ENCODE measurements at places on chromosomes 1 and 21.

DNA sequence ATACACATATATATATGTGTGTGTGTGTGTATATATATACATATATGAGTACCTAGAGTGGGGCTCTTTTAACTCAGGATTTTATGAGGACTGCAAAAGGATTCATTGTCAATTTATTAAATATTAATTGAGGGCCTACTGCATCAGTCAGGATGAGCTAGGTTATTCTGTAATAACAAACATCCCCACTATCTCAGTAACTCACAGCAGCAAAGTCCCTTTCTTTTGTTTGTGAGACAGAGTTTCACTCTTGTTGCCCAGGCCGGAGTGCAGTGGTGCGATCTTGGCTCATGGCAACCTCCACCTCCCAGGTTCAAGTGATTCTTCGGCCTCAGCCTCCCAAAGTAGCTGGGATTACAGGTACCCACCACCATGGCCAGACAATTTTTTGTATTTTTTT is 63.8 kb upstream of the FAM20B start:
- no peak for DNase-seq

DNA sequence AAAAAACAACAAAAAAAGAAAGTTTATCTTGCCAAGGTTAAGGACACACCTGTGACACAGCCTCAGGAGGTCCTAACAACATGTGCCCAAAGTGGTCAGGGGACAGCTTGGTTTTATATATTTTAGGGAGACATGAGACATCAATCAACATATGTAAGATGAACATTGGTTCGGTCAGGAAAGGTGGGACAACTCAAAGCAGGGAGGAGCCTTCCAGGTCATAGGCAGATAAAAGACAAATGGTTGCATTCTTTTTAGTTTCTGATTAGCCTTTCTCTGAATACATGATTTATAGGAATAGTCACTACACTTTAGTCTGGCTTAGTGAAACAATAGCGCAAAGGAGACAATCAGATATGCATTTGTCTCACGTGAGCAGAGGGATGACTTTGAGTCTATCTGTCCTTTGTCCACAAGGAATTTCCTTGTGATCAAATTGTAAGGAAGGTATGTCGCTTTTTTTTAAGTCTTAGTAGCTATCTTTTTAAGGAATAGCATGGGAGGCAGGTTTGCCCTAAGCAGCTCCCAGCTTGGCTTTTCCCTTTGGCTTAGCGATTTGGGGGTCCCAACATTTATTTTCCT is 23.3 kb upstream of the OVAAL start:
- DNase-seq: no peak

DNA sequence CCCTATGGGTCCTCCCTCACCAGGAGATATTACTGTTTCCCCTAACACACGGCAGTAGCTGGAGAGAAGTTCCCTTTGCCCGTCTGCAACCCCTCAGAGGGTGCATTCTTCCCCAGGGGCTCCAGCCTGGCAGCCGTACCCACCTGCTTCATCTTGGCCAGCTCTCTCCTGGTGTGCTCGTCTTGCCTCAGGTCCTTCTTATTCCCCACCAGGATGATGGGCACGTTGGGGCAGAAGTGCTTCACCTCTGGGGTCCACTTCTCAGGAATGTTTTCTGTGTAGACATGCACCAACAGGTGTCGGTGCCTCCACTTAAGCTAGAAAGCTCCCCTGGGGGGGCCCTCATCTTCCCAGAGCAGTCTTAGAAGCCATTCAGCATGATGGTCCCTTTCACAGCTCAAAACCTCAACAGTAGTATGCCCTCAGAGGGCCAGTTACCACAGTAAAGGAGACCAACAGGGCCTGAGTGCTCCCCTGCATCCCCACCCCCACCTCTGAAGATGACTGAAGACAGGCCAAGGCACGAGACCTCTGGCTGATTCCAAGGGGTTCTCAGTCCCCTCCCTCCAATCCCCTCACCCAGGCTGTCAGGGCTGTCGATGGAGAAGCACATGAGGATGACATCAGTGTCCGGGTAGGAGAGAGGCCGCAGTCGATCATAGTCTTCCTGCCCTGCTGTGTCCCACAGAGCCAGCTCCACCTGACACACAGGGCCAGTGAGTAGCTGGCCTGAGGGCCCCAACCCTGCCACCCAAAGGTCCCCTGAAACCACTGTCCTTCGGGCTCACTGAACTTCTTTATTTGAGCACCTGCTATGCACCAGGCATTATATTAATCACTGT is 4.3 kb downstream of the RHOC start:
- DNase-seq: no peak

DNA sequence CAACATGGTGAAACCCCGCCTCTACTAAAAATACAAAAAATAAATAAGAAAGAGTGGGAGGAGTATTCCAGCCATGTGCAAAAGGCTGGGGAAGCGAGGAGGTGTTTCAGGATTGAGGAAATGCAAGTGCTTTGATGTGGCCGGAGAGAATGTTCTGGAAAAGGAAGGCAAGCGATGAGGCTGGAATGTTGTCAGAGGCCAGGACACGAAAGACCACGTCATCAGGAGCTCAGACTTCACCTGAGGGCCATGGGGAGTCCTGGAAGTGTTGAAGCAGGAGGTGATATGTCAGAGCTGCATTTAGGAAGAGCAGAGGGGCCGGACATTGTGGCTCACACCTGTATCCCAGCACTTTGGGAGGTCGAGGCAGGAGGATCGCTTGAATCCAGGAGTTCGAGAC is 10.9 kb upstream of the THEMIS2 start:
- DNase-seq: no peak

- peak; percentile 16 for DNase-seq
Measured at GRCh38 chr1:179121159-179121938, 39.5 kb downstream of the TOR3A start.

- DNase-seq: no peak
Measured at GRCh38 chr1:92934395-92935378, 26.6 kb downstream of the DIPK1A start.
